ENCODE measurements at places on chromosomes 3 and 15.

GRCh38 chr3:126026277-126026751, 57.3 kb downstream of the ROPN1B start:
- no peak for DNase-seq

DNA sequence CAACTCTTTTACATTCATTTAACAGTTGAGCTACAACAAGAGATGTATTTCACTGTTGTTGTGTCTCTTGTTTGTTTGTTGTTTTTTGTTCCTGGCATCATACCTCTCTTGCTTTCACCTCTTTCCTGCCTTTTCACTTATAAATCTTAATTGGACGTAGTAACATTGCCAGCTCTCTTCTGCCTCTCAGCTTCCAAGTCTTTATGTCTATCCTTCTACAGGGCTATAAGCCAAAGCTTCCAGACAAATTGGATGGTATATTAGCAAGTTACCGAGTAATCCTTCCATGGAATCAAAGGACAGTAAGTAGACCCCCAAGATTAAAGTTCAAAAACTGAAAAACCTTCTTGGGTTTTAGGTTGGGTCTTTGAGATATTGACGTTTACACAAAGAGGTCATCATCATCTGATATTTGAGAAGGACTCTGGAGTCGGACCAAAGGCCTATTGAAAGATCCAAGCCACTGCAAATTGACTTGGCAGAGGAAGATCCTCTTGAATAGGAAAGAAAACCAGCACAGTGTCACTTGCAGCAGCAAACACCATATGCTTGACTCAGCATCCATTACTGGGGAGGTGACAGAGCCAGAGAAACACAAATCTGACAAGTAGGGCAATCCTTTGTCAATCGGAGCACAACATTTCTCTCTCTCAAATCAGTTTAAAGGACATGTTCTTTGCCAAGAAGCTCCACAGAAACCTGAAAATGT, 648.5 kb upstream of the NR2F2 start:
- no peak for DNase-seq

DNA sequence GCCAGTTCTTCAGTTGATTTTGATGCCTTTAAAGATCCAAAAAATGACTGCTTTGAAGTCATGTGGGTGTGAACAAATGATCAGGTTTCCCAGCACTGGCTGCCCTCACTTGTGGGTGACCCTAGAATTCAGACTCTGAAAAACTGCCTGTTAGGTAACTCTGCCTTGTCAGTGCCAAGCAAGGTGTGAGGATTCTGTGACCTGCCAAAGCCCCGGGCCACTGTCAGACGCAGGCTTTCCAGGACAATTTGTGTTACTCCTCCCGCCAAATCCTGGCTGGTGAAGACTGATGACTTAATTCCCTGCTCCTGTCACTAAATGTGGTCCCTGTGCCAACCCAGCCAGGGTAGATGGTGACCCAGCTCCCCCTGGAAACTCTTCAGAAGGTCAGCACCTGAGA, 99.2 kb upstream of the PSMD6 start:
- DNase-seq = no peak

GRCh38 chr3:175869404-175869803, 1010.3 kb downstream of the NAALADL2 start:
- DNase-seq = no peak

DNA sequence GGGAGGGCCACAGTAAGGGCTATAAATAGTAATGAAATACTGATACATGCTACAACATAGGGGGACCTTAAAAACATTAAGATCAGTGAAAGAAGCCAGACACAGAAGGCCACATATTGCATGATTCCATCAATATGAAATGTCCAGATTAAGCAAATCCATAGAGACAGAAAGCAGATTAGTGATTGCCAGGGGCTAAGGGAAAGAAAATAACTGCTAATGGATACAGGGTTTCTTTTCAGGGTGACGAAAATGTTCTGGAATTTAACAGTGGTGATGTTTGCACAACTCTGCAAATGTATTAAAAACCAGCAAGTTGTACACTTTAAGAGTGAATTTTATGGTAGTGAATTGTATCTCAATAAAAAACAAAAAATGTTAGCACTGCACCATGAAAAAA, 37.0 kb downstream of the PIK3R4 start:
- no peak for DNase-seq

Measured in natural killer cell treated with Interleukin-12 subunit alpha and Interleukin-12 subunit beta and Interleukin-15 and Interleukin-18, amount 100 ng/mL, for 72 hours (primary cell).